Esophagus muscularis mucosa (tissue), 4 donors: ENCODE measurements at places on chromosomes 12 and 14. TPM values are rescaled to one million over a fixed set of nuclear protein-coding genes. Genes with fewer than 3 reads are reported as not detected.

Gene TUNAR
- not detected for total RNA-seq

Gene SLCO1C1
- total RNA-seq: 2.4 TPM

Gene NAA30
- total RNA-seq: 17.9 TPM

Gene DACT1
- total RNA-seq: 10.4 TPM

Gene MYO1H
- not detected for total RNA-seq

Gene SRRM4
- not detected for total RNA-seq

Gene AQP2
- not detected for total RNA-seq

Gene PKP2
- total RNA-seq: 1.2 TPM

Gene ERBB3
- 16.9 TPM for total RNA-seq

Gene FCF1
- total RNA-seq: 23.9 TPM

Gene CABP1
- total RNA-seq: 2.5 TPM

Gene TNFAIP2
- 104 TPM for total RNA-seq

Gene TBX3
- total RNA-seq: 5.3 TPM

Gene PLXNC1
- 12.3 TPM for total RNA-seq

Gene PRKD1
- total RNA-seq: 18.7 TPM

Gene CAPZA3
- total RNA-seq: not detected

Gene TMTC1
- total RNA-seq: 108 TPM

Gene KRT82
- not detected for total RNA-seq

Gene KICS2
- total RNA-seq: 7.9 TPM
